ENCODE measurements at places on chromosomes 13 and 19.

- no peak for DNase-seq
These were observed 4.7 kb upstream of the SLC5A5 start for GRCh38 chr19:17866964-17867486.

DNA sequence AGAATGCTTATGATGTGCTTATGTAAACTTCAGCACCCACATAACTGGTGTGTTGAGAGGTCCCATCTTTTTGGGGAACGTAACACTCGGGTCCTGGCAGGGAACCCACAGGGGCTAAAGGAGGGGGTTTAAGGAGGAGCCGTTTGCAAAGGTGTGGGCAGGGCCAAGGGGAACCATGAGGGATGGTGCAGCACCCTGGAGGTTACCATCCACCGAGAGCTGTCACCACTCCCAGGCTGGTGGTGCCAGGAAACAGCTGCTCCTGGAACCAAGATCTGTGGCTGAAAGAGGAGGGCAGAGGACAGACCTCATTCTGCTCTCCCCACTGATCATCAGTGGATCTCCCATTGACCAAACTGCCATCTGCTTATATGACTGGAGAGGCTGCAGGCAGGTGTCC lies 23.2 kb upstream of the CYP4F8 start:
- no peak for DNase-seq

- no peak for DNase-seq
These were observed 17.7 kb downstream of the REXO1 start for GRCh38 chr19:1830568-1830967.

GRCh38 chr13:27632648-27633047 lies 11.0 kb downstream of the POLR1D start:
- no peak for DNase-seq

DNA sequence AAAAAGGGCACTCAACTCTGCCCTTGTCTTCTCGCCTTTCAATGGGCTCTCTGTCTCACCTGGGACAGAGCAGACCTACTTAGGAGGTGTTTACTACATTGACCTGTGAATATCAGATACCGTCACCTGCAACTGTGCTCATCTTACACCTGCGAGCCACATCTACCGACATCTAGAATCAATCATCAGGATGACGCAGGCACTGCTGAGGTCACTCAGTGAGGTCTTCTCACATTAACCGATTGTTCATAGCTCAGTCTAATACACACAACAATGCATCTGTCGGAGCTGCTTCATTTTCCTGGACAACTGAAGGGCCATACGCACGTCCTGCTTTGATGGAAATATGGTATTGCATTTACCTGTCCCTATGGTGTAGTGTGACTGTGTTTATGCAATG lies 211.9 kb downstream of the FGF9 start:
- DNase-seq: no peak

- no peak for DNase-seq
These were observed 3.4 kb downstream of the NDUFS7 start for GRCh38 chr19:1386945-1387683.

- no peak for DNase-seq
These were observed 55.4 kb upstream of the ADGRE5 start for GRCh38 chr19:14325863-14326262.

- DNase-seq: no peak
These were observed 14.4 kb downstream of the IQCN start for GRCh38 chr19:18259893-18260292.

DNA sequence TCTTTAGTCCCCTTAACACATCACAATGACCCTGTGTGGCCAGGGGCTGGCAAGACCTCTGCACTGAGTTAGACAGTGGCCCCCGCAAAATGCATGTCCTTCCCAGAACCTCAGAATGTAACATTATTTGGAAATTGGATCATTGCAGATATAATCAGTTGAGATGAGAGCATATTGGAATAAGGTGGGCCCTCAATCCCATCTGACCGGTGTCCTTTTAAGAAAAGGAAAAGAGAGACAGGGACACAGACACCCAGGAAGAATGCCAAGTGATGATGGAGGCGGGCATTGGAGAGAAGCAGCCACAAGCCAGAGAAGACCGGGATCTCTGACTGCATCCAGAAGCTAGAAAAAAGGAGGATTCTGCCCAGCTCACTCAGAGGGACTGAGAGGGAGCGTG lies 1.8 kb downstream of the FAM187B start:
- no peak for DNase-seq

GRCh38 chr13:75489502-75490263 lies 7.7 kb upstream of the TBC1D4 start:
- no peak for DNase-seq
